Endothelial cell of umbilical vein (primary cell): ENCODE measurements at places on chromosomes 12 and 14.

GRCh38 chr12:73065913-73066312 lies 793.7 kb downstream of the TRHDE start:
- no peak for DNase-seq

GRCh38 chr14:79011091-79011919 lies 841.1 kb downstream of the NRXN3 start:
- DNase-seq, result peak; percentile 76

- DNase-seq, result no peak
Measured at GRCh38 chr12:90628213-90628612, 326.8 kb downstream of the CCER1 start.

DNA sequence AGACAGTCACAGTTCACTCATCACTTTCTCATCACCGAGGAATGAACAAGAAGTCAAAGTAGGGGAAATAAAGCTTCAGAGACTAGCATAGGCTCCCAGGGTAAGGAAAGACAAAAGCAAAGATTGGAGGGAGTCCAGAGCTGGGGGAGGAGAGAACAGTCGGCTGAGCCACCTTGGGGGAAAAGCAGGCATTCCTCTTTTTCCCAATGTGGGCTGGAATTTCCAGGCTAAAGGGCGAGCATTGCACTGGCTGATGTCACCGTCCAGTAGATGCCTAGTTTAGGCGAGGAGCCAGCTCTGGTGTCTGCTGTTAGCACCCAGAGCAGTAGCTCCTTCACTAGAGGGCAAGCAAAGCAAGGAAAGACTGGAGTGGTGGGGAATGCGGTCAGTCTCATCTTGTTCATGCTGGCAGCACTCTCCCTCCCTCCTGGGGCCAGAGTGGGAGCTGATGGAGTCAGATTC lies 8.5 kb upstream of the KRT75 start:
- DNase-seq, result no peak

DNA sequence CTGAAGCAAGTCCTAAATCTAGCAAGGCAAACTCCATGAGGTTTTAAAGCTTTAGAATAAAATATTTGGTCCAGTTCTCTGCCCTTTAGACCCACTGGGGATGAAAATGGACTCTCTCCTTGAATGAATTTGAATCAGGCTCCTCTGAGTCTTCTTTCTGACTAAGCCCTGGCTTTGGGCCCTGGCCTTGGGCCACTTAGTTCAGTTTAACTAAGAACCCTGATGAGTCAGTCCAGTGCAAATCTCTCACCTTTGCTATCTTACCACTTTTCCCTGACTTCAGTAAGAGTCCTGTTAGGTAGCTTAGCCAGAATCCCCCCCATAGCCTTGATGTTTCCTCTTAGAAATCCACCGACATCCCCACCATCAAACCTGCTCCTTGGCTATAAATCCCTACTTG lies 427.5 kb downstream of the SNAPC1 start:
- DNase-seq, result no peak

DNA sequence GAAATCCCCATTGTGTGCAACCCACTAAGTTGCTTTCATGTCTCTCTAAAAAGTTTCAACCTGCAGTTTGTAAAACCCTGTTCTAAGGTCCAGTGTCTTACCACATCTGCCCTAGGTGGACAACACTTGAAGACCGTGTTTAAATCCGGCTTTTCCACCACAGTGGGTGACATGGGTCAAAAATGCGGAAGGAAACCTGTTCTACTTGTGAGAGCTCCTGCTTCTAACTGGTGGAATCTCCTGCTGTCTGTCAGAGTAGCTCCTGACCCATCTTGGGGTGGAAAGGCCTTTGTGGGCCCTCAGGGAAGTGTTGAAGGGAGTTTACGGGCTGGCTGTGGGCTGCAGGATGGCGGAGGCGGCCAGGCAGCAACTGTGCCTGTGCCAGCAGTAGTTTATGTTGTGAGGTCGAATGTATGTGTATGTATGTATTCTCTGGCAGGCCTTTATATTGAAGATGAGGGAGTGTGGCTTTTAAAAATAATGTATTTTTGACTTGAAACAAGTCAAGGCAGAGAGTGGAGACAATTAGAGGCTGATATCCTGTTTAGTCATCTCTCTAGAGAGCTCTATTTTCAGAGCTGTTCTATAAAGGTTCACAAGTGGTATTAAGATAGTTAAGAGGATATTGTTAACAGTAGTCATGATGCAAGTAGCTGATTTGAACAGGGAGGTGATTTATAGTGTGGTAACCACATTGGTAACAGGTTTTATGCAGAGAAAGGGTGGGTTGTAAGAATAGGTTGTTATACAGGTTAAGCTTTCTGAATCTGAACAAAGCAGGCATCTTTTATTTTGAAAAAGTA lies 67.0 kb downstream of the PRKCH start:
- DNase-seq, result peak; percentile 69

- no peak for DNase-seq
Measured at GRCh38 chr14:91036741-91037469, 23.5 kb downstream of the RPS6KA5 start.

- no peak for DNase-seq
Measured at GRCh38 chr14:101151927-101152305, 248.4 kb upstream of the RTL1 start.

- no peak for DNase-seq
Measured at GRCh38 chr12:75556311-75556899, 45.0 kb upstream of the KRR1 start.

GRCh38 chr14:68079941-68080697 lies 260.5 kb downstream of the RAD51B start:
- peak; percentile 28 for DNase-seq

- no peak for DNase-seq
Measured at GRCh38 chr12:45256721-45257120, 40.8 kb downstream of the ANO6 start.

GRCh38 chr12:5736527-5736926 lies 208.5 kb downstream of the ANO2 start:
- DNase-seq, result no peak

DNA sequence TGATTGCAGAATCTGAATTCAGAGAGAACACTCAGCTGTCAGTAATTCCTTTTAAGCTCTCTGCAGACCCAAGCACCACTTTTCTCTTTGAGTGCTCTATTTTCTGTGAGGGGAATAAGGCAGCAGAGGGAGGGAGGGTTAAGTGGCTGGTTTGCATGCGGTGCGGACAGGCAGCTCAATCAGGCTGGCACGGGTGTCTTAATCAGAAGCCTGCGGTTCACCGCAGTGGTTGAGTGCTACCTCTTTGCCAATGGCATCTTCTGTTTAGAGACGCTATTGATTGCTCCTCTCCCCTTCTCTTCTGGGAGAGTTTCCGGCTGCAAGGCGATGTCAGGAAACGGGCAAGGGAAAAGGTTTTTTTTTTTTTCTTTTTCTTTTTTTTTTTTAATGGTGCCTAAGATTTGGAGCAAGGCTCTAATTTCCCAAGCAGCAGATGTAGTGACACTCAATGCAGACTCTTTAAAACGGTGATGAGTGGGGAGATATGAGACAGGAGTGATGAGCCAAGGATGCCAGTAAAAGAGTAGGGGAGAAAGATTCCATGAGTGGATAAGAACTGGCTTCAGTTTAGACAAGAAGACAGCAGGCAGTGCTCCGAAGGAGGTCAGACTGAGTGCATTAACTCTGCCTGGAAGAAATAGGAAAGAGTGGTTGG lies 533.7 kb upstream of the SEL1L start:
- no peak for DNase-seq

DNA sequence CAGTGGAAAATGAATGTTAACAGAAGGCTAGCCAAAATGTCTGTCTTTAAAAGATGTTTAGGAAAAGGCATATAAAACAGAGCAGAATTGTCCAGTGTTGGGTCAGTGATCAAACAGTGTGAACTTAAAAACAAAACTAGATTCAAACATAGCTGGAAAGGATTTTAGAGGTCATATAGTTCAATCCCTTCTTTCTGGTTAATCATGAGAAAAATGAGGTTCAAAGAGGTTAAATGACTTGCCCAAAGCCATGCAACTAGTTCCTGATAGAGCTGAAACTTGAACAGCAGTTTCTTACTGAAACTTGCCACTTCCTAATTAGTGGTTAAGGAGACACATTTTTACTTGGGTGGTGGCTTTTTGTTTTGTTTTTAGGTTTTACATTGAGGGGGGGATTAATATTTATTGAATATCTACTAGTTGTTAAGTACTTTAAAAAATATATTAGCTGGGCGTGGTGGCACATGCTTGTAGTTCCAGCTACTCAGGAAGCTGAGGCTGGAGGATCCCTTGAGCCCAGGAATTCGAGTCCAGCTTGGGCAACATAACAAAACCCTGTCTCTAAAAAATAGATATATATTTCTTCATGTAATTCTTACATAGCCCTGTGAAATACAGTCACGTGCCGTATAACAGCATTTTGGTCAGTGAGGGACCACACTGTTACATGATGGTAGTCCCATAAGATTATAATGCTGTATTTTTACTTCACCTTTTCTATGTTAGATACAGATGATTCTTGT lies 20.4 kb downstream of the ACVR1B start:
- DNase-seq, result peak; percentile 47

DNA sequence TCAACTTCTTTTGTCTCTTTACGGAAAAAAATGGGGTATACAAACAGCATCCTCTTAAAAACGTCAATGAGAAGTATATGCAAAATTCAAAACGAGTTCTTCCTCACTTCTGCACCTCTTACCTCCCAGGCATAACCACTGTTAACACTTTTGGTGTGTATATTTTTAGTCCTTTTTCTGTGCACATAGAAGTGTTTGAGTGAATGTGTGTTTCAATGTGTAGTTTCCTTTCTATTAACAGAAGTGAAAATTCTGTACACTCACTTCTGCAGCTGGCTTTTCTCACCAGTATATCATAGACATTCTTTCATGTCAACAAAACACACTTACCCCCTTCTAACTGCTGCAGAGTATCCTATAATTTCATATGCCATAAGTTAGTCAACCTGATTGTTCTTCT lies 5.4 kb downstream of the UBR7 start:
- DNase-seq, result no peak

DNA sequence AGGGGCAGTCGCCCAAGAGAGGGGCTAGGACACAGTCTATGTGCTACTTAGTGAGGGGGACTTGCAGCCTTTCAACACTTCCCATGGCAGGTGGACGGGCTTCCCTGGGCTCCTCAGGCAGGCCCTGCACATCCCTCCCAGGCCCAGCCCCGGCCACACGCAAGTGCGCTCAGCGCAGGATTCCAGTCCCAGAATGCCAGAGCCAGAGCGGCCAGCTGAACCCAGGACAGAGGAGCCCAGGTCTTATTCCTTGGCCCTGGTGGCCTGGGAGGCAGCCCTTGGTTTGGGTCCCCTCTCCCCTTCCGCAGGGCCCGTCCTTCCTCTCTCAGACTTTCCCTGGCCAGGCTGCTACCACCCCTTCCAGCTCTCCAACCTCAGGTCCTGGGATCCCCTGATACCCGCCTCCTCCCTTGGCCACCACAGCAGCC lies 12.0 kb downstream of the DLK1 start:
- DNase-seq, result no peak

- no peak for DNase-seq
Measured at GRCh38 chr14:23277189-23277588, 8.7 kb downstream of the HOMEZ start.

DNA sequence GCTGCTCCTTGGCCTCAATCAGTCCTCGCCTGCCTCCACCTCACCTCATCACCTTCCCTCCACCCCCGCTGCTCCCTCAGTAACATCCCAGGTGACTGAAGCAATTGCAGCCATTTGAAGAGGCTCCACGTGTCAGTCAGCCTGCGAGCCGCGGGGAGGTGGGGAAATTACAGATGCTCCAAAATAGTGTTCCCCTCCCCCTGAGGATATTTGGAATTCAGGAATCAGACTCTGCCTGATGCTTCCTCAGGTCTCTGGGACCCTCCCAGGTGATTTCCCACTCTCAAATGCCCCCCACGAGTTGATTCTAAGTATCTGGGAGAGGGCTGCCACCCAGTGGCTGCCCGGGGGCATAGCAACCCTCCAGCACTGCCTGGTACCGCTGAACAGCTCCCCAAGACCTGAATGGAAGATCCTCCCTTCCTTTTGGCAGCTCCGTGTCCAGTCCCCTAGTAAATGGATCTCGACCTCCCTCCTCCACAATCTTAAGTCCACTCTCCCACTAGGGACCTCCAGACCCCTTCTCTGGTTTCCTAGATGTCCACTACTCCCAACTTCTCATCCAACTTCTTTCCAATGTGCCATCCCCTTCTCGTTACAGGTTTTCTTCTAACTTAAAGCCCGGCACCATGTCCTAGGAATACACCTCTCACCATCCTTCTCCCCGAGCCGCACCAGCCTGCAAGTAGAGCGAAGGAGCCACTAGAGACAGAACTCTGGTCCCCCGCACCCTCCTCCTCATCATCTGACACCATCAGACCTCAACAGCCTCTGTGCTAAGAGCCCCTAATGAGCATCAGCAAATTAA lies 1.4 kb upstream of the ASIC1 start:
- DNase-seq, result peak; percentile 59

- DNase-seq, result no peak
Measured at GRCh38 chr12:3420693-3421092, 70.3 kb upstream of the PRMT8 start.

GRCh38 chr12:107385509-107385908 lies 292.2 kb upstream of the CRY1 start:
- no peak for DNase-seq

DNA sequence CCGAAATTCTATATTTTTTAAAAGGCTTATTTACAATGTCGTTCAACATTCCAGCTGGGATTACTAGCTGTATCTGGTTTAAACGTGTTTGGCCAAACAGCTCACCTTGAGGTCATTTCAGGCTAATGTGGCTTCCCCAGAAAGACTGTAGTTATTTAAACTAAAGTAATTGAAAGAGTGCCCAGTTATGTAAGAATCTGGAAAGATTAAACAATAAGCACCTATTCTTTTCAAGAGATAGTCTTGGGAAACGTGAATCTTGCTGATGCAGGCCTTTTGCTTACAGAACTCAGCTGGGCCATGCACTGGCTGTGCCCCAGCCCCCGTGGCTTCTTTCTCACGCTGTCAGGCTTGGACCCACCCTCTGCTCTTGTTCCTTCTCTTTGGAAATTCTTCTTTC lies 24.4 kb downstream of the GLRX5 start:
- no peak for DNase-seq

- DNase-seq, result peak; percentile 49
Measured at GRCh38 chr12:88578276-88579160, 1.8 kb downstream of the KITLG start.

DNA sequence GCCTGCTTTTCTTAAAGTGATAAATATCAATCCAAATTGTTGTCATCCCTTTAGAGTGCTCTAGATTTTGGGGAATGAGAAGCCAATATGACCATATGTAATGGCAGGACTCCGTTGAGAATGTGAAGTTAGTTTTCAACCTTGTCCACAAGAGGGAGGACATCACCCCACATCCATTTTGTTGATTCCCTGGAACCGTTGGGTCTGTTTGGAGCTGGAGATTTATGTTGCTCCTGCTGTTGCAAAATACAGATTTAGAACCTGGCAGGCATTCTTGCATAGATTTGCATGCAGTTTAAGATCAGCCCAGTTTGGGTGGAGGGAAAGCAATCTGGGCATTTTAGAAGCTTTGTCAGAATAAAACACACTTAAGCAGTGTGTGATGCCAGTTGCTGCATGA lies 620.1 kb downstream of the NRXN3 start:
- no peak for DNase-seq

DNA sequence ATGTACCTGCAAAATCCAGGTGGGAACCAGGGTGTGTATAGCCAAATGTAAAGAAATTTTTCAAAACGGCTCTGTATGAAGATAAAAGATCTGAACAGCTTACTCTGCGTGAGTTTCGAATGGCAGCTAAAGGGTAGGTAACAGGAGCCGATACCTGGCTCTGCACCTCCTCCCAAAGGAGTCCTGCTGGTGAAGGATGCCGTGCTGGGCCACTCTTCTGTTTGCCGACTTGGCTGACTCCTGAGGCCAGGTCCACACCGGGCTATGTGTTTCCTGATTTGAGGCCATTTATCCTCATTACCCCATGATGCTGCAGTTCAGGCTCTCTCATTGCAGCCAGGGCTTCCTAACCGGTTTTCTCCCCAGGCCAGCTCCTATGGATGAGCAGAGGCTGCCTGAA lies 244.6 kb downstream of the SLC41A2 start:
- DNase-seq, result no peak
